Foreskin fibroblast (primary cell): ENCODE measurements at places on chromosomes 5 and 9.

DNA sequence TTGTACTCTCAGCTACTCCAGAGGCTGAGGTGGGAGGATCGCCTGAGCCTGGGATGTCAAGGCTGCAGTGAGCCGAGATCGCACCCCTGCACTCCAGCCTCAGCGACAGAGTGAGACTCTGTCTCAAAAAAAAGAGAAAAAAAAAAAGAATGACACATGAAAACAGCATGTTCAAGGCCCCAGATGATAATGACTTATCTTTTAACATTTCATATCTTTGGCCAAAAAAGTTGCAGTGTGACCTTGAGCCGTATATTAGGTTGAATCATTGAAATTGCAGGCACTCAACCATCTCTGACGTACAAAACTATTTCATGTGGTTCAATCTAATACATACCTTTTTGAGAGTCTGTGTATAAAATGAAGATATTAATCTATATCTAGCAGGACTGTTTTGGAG, 79.1 kb upstream of the CPEB4 start:
- no peak for DNase-seq

DNA sequence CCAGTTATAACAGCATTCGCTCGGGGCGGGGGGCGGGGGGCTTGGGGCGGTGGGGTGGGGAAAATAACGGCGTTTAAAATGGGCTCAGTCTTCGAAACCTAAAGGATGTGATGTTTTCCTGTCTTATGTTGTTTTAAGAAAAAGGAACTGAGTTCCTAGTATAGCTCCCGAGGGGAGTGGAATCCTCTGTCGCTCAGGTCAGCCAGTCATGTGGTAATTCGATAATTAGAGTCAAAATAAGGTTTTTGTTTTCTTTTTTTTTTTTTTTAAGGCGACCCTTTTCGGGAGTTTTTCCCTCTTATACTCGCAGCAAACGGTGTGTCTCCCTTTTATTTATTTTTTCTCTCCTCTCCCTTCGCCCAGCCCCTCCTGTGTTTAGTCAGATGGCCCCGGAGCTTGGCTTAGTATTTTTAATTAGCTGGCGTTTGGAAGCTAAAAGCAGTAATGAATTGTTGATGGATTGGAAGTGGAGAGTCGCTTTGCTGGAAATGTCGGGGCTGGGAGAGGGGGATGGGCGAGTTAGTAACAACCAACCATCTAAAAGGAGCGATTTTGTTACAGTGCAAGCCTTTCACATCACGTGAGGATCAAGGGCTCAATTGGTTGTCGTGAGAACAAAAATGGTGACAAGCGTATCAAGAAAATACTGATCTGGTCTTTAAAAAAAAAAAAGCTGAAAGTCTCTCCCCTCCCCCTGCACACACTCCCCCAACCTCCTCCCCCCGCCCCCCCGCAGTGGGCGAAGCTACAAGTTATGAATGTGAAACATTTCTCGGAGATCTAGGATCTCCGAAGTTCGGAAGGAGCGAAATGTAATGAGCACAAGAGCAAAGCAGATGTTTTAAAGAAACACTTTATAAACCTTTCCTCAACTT, 714 bp upstream of the ZNF608 start:
- DNase-seq, result peak; percentile 98

DNA sequence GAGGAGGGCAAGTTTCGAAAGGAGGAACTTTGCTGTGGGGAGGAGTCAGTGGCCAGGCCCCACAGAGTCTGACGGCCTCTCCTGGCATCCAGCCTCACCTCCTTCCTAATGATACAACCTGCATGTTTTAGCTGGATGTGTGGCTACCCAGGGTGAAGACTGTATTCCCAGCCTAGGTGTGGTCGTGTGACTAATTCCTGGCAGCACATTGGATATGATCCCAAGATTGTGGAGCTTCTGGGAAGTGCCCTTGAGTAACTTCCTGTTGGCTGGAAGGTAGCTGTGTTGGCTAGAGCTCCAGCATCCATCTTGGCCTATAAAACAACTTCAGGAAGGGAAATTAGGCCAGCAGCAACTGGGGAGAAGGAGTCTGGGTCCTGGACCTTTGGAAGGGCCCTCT, 19.0 kb upstream of the LPCAT1 start:
- peak; percentile 41 for DNase-seq

- no peak for DNase-seq
These were observed 471.5 kb downstream of the HINT1 start for GRCh38 chr5:130693509-130693908.

GRCh38 chr5:152584103-152584502, 179.0 kb upstream of the NMUR2 start:
- DNase-seq, result no peak

DNA sequence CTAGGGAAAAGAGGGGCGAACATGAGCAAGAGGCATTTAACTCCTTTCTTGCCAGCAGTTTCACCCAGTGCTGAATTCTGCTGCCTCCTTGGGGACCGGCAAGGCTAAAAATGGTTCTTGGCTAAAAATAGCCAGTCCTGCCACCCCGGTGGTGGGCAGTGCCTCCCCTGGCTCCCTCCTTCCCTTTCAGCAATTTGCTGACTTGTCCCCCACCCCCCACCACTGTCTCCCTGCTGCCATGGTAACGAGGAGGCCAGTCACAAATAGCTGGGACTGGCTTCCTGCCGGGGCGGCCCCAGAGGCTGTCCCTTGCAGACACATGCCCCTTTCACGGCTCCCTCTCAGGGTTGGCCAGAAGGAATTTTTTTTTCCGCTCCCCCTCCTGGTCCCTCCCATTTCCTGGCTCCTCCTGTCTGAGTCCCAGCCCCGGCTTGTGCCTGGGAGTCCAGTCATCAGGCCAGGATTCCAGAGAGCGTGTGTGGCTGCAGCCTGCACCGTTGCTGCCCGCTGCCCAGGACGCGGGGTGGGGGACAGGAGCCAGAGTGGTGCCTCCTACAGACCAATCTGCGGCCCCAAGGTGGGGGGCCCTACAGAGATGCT, 130.3 kb downstream of the RGS3 start:
- peak; percentile 99 for DNase-seq

DNA sequence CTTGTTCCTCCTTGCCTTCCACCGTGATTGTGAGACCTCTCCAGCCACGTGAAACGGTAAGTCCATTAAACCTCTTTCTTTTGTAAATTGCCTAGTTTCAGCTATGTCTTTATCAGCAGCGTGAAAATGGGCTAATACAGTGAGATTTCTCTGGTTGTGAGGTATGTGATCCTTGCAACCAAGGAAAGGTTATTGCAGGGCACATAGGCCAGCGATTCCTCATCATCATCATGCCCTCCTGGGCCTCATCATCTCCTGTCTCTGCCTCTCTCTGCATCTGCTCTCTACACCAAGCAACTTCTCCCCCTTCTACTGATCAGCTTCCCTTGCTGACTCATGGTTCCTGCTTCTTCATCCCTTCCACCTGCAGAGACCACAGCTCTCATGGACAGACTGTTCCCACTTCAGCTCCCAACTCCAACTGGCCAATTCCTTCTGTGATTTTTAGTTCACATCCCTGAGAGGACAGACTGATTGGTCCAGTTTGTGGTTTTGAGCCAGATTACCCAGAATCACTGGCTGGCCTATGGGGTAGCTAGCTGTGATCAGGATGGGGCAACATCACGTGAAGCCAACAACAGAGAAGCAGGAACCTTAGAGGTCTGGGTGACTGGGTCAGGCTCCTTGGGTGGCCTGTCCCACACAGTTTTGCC, 53.1 kb downstream of the LIX1 start:
- DNase-seq, result no peak

- peak; percentile 64 for DNase-seq
These were observed 47.1 kb downstream of the SH3PXD2B start for GRCh38 chr5:172407241-172407691.

DNA sequence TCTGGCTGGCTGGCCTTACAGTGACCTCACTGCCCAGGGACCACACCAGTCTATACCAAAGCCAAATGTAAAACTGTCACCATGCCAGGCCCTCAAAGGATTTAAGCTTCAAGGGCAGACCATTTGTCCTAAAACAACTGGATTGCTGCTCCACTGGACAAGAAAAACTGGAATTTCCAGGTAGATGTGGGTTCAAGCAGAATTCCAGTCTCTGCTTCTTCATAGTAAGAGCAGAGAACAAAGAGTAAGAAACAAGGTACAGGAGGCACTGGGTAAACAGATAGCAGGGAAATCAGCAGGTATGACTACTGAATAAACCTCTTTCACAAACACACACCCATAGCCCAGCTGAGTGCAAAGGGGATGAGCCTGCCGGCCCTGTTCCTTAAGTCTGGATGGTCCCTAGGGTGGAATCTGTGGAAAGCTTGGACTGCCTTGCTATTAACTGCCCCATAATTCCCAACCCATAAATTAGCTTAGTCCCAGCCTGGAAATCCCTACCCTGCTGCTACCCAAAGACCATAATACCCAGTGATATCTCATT, 5.5 kb downstream of the B4GALT1 start:
- DNase-seq, result no peak

DNA sequence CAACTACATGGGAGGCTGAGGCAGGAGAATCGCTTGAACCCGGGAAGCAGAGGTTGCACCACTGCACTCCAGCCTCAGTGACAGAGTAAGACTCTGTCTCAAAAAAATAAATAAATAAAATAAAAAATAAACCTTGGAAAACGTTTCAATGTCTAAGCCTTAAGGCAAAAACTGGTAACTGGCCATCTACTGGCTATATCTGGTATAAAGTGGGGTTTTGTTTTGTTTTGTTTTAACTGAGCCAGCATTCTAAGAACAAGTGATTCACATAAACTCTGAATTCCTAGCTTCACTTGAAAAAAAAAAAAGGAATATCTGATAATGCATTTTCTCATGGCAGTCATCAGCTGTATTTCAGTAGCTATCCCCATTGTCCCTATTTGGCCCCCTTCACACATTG, 126.1 kb upstream of the EFNA5 start:
- DNase-seq, result peak; percentile 36

DNA sequence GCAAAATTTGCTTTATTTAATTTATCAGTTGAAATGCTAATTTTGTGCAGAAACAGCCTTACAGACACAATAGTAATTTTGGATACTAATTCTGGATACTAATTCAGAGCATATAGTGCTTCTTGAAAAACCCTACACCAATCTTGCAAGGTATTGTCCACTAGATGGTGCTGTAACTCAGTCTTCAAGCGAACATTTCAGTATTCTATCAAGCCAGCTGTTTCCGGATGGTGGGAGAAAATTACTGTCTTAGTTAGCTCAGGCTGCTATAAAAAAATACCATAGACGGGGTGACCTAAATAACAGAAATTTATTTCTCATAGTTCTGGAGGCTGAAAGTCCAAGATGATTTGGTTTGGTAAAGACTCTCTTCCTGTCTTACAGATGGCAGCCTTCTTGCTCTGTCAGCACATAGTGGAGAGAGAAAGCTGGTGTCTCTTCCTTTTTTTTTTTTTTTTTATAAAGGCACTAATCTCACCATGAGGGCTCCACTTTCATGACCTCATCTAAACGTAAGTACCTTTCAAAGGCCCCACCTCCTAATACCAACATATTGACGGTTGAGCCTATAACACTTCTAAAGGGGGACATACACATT, 1306.5 kb upstream of the CDH9 start:
- DNase-seq, result no peak

DNA sequence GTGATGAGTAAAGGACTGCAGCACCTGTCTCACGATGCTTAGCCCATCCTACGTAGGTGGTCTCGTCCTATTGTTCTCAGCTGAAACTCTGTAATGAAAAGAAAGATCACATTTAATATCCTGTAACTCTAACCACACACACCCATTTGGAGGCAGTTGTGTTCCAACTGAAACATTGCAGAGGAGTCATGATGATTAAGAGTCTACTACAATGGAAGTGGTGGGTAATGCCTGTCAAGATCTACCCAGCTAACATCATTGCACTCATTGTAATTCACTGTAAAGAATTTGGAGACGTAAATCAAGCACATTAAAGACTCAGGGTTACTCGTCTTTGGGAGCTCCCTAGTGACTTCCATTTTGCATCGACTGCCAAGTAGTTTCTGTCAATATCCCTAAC, 106.0 kb upstream of the PTPN3 start:
- no peak for DNase-seq

GRCh38 chr9:23740531-23740930, 85.5 kb downstream of the ELAVL2 start:
- no peak for DNase-seq

DNA sequence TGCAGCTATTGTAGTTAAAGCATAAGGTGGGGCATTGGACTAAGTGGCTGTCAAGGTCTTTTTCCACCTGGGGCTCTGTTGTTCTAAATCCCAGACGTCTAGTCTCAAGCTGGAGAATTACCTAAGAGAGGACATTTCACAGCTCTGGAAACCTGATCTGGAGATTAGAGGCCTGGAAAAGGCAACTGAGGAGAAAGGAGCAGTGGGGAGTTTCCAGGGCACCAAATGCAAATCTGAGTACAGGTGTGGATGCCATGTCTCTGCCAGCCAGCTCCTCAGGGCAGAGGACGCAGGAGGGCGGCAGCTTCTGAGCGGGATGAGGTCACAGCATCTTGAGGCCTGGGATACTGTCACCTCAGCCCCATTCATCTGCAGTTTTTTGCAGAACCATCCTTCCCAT, 65.2 kb downstream of the PPARGC1B start:
- DNase-seq, result no peak

- peak; percentile 78 for DNase-seq
These were observed 1.3 kb downstream of the ERBIN start for GRCh38 chr5:65927503-65928321.

DNA sequence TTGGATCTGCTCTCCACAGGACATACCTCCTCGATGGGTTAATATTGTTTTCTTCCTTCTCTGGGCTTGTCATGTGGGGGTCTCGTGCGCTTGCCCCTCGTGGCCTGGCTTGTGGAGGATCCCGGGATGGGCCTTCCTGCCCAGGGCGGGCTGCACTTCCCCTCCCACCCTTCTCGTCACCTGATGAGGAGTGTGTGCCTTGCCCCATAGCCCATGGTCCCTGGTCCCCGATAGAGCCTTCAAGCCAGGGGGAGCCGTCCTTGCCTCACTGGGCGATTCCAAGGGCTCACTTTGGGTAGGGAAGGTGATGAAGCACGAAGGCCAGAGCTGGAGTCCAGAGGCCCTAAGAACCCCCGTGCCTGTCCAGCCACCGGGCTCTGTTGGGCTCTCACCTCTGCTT, 28.7 kb downstream of the DYNC2I2 start:
- DNase-seq, result no peak

- DNase-seq, result no peak
These were observed 160.8 kb downstream of the DEPDC1B start for GRCh38 chr5:60538955-60539866.

DNA sequence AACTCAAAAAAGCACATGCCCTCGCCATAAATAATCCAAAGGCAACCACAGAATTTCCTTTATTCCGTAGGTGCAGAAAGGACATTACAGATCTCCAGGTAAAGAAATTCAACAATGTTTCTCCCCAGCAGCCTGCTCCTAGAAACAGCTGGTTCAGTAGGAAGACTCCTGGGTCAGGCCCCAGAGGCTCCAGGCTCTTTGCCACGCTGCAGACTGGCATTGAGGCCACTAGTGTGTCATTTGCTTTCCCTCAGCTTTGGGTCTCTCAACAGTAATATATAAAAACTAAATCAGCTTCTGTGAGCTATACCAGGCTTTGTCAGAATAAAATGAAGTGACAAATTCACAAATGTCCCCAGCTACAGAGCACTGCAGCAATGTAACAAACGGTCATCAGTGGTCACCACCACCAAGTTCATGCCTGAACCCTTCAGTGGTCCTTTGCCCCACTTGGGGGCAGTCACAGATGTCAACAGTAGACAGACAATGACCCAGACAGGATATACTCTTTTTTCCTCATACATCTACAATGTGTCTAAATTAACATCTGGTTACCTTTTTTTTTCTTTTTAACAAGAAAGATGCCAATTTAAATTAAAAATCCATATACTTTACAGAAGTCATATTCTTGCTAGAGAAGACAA, 93.5 kb downstream of the MARCHF3 start:
- DNase-seq, result no peak
